Cortex of kidney (tissue), 1 donor: ENCODE measurements at places on chromosomes 6 and 20.

DNA sequence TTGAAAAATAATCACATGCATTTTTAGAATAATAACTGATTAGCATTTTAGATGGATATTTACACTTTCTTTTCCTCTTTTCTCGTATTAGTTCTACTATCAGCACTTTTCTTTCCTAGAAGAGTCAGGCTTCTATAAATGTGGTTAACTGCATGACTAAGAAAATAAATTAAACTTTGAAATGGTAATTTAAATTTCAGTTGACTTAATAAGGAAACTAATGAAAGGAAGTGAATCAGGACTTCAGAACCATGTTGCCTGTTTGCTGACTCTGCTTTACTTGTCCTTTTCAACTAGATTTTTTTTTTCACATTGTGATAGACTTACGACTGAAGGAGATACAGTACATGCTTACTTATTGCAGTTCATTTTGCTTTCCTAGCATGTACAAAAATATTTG is 1258.2 kb upstream of the EYS start:
- no peak for DNase-seq

DNA sequence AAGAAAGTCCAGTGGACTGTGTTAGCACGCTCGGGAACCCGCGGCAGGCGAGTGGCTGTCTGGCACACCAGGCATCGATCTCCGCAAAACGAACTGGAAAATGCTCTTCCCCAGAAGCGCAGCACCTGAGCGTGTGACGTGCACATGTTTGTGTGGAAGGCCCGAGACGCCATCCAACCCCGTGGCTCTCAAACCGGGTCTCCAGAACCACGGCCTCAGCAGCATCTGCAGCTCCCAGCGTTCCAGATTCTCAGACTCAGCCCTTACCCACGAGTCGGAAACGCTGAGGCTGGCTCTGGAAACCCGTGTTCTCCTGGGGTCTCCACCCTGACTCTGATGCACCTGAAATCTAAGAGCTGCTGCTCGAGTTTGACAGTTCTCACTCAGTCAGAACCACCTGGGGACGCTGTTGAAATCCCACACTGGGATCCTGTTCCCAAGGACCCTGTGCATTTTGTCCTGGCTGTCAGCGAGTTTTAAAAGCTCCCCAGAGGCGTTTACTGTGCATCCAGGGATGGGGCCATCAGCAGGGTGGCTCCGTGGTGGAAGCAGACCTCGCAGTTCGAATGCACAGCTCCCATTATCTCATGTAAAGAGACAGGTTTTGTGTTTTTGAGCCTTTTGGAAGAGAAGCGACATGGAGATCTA is 69.0 kb downstream of the DLL1 start:
- DNase-seq = no peak

DNA sequence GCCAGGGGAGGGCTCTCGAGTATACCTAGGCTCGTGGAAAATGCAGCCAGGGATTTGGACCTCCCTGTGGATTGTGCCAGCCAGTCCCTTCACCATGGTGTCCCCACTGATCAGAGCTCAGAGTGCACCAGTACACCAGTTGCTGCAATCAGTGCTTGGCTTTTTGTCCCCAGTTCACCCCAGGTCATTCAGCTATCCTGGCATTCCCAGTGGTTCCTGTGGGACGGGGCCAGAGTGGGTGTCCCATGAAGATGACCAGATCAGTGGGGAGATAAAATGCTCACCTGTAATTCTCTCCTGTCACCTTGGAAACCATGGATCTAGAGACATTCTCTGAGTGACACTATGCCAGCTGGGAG is 23.8 kb downstream of the MAS1 start:
- no peak for DNase-seq

DNA sequence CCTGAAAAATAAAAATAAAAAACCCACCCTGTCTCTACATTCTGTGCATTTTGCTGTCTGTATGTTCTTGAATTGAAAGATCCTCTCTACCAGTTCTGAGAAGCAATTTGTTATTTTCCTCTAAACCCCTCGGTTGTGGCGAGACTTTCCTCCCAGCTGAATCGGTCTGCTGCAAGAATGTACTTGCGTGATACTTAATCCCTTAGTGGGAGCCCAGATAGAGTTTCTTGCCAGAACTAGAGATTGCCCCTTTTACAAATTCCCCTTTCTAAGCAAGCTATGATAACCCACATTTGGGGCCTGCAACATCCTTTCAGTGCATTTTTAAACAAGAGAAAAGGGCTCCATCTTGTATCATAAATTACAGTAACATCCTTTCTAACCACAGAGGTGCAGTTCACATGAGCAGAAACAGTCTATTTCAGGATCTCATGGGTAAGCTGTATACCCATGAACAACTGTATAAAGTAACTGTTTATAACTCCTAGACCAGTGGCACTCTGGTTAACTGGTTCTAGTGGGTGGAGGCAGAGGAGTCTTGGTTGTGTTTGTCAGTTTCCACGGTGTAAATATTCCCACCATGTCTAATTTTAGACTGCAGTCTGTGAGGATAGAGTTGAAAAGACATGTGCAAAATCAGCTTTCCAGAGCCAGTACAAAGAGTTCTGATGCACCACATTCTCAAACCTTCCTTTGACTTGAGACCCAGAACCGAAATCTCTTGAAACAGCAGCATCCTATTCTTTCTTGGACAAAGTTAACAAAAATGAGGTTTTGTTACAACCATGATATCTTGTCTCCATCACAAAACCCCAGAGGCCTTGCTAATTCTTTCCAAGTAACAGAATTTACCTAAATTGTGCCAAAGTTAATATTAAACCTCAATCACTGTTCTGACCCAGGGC is 113.1 kb upstream of the ZNF217 start:
- no peak for DNase-seq

DNA sequence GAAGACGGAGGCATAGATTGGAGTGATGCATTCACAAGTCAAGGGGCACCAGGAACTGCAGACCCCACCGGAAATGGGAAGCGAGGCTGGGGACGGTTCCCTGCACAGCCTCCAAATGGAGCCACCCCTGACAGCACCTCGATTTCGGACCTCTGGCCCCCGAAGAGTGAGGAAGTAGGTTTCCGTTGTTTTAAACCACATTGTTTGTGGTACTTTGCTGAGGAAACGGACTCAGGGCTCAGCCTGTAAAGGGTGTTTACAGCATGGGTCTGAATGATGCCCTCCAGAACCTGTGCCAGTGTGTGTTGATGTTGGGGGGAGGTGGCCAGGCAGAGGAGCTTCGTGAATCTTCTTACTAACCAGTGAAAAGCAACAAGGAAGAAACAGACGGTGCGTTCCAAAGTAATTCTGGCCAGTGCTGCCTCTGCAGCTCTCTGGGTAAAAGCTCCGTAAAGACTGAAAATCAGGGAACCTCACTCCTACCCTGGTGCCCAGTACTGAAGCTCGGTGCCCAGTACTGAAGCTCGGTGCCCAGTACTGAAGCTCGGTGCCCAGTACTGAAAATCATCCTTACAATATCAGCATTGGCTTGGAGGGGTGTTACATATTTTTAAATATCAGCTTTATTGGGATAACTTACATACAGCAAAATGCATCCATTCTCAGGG is 30.1 kb upstream of the CCR6 start:
- DNase-seq = no peak

DNA sequence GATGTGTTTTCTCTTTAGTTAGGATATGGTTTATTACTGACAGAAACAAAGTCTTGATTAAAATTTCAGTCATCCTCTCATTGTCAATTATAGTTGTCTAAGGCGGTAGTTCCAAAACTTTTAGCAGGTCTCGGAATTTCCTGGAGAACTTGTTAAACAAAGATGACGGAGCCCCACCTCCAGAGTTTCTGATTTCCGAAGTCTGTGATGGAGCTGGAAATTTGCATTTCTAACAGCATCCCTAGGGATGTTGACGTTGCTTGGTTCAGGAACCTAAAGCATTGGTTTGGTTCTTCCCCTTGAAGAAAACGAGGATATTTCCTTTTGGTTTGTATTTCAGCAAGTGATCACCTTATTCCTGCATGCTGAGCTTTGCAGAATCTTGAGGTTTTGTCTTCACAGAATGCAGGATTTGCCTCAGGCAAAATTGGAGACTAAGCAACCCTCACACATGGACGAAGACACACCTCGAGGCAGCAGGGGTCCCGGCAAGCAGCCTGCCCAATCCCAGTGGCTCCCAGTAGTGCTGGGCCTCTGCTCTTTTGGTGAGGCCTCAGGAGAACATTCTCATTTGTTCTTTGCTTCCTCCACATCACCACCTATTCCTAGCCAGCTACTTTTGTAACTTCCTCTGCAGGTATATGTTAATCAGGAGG is 187.1 kb upstream of the PHACTR1 start:
- DNase-seq = no peak

DNA sequence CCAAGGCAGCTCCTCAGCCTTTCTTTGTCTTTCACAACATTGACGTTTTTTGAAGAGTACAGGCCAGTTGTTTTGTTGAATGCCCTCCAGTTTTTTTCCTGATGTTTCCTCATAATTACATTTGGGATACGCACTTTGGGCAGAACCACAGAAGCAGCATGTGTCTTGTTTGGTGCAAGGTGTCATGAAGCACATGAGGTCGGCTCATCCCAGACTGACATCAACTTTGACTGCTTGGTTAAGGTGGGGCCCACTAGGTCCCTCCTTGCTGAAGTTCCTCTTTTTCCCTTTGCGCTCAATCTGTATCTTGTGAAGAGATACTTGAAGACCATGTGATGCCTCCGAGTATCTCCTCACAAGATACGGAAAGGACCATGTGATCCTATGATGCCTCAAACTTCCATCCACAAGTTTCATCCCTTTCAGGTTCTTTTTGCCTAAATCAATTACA is 10.5 kb downstream of the SNAI1 start:
- no peak for DNase-seq

DNA sequence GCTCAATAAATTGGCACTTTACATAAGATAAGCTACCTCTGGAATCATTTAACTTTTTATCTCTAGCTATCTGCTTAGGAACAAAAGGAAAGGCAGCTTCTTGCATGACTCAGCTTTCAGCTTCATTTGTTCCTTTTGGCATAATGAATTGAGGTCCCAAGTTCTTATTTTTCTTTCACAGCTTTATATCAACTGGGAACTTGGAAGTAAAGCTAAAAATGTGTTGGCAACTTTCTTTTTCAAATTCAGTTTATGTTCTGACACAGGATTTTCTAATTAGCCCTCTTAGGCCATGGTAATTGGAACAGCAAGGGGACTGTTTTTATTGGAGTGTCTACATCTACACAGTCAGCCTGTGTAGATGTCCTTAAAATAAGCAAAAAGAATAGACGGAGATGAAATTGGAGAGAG is 55.2 kb upstream of the MRAP2 start:
- no peak for DNase-seq

DNA sequence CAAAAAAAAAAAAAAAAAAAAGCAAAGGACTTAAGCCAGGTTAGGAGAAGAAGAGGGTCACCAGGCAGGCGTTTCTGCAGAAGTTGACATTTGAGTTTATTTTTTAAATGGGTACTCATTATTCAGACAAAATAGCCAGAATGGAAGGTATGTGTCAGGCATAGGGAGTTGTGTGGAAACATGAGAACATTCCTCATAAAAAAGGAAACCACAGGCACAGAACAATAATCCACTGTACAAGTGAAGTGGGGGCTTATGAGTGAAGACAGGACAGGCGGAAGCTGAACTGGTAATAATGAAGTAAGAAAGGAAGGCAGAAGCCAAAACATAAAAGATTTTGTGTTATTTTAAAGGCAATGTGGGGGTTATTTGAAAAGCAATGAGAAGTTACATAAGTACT is 104.6 kb downstream of the EPB41L2 start:
- no peak for DNase-seq

- DNase-seq = no peak
Observed at GRCh38 chr6:7916959-7917358, 6.4 kb upstream of the TXNDC5 start.

DNA sequence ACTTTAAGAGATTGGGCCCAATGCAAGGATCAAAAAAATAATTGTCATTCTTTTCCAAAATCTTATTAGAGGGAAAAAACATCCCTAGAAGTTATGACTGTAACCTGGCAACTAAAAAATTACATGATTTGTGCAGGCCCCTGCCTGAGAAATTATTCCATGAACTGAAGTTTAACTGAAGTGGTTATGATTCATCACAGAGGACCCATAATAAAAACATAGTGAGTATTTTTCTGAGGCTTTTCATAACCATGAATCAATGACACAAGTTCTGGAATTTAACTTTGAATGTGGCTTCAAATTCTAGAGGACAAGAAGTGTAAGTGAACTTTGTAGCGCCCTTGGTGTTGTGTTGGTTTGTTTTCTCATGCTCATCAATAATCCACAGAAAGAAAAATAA is 31.1 kb upstream of the CARMIL1 start:
- no peak for DNase-seq

- DNase-seq = no peak
Observed at GRCh38 chr6:24242924-24243323, 114.9 kb downstream of the DCDC2 start.

DNA sequence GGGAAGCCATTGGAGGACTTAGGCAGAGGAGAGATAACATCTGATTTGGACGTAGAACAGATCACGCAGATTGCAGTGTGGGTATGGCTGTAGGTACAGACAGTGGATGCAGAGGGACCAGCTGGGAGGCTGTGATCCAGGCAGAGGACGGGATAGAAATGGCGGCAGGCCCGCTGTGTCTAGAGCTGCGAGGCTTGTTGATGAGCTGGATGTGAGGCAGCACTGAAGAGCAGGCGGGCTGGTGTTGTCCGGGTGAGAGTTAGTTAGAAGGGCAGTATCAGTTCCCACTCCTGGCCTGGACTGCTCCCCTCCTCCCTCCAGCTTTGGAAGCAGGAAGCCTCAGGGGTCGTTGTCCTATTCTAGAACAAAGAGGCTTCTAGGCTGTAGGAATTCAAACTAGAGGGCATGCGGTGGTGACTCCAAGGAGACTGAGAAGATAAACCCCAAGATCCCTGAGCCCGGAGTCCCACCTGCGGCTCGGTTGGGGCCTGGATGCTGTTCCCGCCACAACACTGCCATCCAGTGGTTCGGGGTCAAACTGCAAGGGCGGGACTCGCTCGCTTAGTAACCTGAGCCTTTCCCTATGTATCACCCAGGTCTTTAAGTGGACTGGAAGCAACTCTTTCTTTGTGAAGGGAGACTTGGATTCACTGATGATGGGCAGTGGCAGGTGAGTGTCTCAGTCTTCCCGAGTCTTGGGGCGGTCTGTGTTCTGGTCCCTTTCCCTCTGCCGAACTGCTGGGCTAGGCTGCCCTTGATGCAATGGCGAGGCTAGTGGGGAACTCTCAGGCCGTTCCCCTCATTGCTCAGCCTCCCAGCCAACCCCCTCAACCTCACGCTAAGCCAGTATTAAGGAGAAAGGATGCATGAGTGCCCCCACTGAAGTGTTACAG is 11.2 kb downstream of the TLDC2 start:
- DNase-seq = no peak

DNA sequence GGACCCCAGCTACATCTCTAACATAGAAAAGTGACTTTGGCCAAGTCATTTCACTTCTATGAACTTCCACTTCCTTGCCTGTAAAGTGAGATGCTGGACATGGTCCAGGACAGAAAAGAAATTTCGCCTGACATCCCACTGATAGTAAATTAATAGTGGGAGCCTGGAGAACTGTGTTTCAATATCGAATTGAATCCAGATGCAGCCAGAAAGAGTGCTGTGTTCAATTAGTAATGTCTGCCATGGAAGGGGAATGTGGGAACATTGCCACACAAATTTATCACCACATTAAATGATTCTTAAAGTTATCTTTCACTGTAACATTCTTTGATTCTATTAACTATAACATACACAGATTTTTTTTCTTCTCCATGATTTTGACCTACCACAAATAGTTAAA is 255.0 kb downstream of the HACE1 start:
- no peak for DNase-seq
